Left forelimb (tissue), 1 donor: ENCODE measurements at places on chromosomes 6 and 20.

DNA sequence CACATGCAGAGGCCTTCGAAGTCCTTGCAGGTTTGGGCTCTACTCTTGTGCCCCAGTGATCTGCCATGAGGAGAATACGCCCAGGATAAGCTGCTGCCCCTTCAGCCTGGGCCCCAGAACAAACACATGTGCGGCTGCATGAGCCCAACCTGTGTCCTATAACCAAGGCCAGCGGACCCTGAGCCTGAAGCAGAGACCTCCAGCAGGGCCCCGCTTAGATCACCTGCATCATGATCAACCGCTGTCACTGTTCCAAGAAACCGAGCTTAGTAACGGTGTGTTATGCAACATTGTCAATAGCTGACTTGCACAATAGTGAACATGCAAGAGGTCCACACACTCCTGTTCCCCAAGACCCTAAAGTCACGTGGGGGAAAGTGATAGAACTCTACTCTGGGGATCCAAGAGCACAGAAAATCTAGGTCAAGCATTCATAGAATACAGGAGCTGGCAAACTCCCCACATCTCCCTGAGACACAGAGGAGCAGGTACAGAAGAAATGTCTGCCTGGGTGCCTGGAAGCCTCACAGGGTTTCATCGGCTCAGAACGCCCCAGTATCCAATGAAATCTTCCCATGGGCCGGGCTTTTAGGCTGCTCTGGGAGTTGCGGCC lies 136.2 kb downstream of the BMP7 start:
- no peak for DNase-seq

- DNase-seq, result no peak
These were observed 118.9 kb upstream of the EXOC2 start for GRCh38 chr6:811831-812230.

DNA sequence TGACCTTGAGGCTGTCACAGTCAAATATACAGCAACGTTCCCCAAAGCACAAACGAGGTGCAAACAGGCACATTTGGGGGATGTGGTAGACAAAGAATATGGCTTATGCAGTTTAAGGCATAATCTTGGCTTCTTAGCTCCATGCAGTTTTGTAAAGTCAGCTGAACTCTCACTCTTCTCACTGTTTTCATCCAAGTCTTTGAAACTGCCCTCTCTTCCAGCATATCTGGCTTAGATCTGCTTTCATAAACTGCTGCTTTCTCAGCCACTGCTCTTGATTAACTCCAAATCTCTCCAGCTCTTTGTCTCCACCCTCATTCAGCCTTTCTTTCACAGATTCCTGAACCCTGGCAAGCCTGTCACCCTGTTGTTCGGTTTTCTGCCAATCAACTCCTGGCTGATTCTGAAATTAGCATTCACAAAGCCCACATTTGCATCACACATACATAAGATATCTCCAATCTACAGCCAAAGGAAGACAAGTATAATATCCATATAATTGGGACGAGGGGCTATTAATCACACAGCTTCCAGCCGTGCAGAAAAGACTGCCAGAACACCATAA lies 301.1 kb upstream of the RNF217 start:
- DNase-seq, result no peak

DNA sequence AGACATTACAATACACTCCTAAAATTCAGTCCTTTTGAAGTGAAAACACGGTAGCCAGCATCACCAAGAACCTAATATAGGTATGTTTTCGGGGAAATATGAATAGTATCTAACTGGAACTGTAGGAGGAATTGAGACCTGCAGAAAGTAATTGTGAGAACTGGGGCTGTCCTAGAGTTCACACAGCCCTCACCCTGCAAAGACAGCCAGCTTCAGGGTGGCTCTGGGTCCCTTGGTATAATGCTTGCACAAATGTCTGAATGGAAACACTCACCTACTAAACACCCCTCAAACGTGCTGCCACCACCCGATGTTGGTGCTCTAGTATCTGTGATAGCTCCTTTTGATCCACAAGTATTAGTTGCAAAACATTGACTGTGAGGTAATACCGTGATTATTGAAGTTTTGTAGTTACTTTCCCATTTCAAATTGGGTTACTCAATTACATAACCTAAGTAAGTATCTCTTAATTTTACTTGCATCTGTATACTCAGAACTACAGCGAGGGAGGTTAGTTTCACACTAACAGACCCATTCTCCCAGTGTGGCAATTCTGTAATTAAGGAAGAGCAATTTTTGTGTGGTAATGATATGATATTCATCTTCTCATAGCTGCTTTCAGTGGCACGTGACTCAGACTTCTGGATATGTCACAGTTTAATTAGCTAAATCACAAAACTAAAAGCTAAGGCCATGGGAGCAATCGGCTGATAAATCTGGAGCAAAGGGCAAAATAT lies 129.5 kb downstream of the INSM1 start:
- no peak for DNase-seq

- DNase-seq, result no peak
These were observed 17.0 kb upstream of the SAMD3 start for GRCh38 chr6:130239755-130240154.

- no peak for DNase-seq
These were observed 4.2 kb downstream of the AKIRIN2 start for GRCh38 chr6:87697581-87698546.
